ENCODE measurements at places on chromosomes 2 and 18. TPM values are rescaled to one million over a fixed set of nuclear protein-coding genes. Genes with fewer than 3 reads are reported as not detected.

GRCh38 chr2:45806563-45807358, 155.3 kb downstream of the PRKCE start:
- no peak overlapping the region for H3K4me3 ChIP-seq
- no peak overlapping the region for H3K27ac ChIP-seq

DNA sequence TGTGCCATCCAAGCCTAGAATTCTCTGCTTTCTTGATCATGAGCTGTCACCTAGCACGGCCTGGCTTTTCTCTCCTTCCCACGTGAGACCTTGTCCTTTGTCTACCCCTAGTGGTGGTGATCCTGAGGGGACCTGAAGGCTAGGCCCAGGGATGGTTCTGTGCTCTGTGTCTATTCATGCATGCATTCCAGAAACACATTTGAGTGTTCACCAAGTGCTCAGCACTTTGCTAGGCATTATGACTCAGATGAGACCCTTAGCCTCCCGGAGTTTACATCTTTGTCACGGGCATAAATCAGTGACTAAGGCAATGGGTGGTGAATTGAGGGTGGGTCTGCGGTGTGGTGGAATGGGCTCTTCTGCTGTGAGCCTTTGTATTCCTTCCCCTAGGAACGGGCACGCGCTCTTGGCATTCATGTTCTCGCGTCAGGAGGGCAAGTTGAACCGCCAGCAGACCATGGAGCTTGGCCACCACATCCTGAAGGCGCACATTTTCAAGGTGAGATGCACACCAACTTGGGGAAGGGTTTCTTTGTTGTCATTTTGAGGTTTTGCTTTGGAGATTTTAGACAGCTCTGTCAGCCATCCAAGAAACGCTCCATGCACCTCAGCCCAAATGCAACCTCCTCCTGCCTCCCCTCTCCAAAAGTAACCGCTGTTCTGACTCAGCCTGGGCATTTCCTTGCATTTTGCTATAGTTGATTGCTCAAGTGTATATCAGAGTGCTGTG, 100.9 kb downstream of the WDSUB1 start:
- peak; percentile 82 for DNase-seq
- H3K4me3 ChIP-seq = no peak overlapping the region
- peaks cover 12% of the 10 kb centered on the region for H3K36me3 ChIP-seq
- H3K27ac ChIP-seq = no peak overlapping the region

- H3K4me1 ChIP-seq = no peaks in the 10 kb centered on the region
- H3K27me3 ChIP-seq = no peaks in the 10 kb centered on the region
- no peak overlapping the region for H3K27ac ChIP-seq
- H3K36me3 ChIP-seq = no peaks in the 10 kb centered on the region
- peak; percentile 55 for DNase-seq
Observed at GRCh38 chr2:43201497-43201896, 24.9 kb downstream of the ZFP36L2 start.

Gene GALR1
- total RNA-seq = not detected

Gene ZSWIM2
- total RNA-seq = not detected

Gene DLX1
- 2.4 TPM for total RNA-seq

DNA sequence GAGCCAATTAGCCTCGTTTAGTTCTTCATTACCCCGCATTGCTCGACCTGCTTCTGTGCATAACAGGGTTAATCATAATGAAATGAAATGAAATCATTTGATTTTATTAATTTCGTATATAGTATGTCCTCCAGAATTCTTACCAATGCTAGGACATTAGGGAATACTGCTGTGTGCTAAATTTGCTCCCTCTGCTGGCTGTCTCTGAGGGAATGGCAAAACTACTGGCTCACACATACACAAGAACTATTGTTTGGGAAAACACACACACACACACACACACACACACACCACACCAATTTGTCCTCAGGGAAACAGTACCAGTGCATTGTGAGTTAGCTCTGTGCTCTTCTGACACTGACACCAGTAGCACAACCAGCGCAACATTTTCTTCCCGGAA, 273.3 kb upstream of the TCF4 start:
- no peak overlapping the region for H3K27ac ChIP-seq
- H3K4me3 ChIP-seq = no peak overlapping the region
- DNase-seq = no peak
- H3K36me3 ChIP-seq = no peaks in the 10 kb centered on the region
- H3K27me3 ChIP-seq = no peaks in the 10 kb centered on the region
- peaks cover 21% of the 10 kb centered on the region for H3K4me1 ChIP-seq

DNA sequence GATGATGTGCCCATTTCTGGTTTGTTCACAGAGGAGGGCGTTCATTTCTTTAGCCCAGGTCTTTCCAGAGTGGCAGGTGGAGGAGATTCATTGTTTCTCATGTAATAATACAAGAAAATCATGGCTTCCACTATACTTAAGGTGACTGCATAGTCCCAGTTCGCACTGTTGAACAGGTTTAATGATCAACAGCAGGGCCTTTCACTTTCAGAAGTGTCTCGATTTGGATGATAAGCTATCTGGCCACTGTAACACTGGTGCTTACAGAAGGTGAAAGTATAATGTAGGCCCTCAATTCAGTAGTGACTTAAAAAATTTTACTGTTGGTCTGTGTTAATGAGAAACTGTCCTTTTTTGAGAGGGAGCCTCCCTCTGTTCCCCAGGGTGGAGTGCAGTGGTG, 1.4 kb downstream of the RMC1 start:
- H3K36me3 ChIP-seq = peaks cover 32% of the 10 kb centered on the region
- DNase-seq = no peak
- H3K4me1 ChIP-seq = peaks cover 15% of the 10 kb centered on the region
- H3K27me3 ChIP-seq = no peaks in the 10 kb centered on the region
- no peak overlapping the region for H3K27ac ChIP-seq
- H3K4me3 ChIP-seq = peak overlapping the region; percentile 98

Gene ZNF385B
- 1.1 TPM for total RNA-seq

- H3K4me3 ChIP-seq = no peak overlapping the region
- peaks cover 23% of the 10 kb centered on the region for H3K4me1 ChIP-seq
- no peak overlapping the region for H3K27ac ChIP-seq
- H3K36me3 ChIP-seq = no peaks in the 10 kb centered on the region
Observed at GRCh38 chr18:46716336-46716735, 40.5 kb downstream of the ST8SIA5 start.

- H3K4me1 ChIP-seq = no peaks in the 10 kb centered on the region
- H3K27ac ChIP-seq = no peak overlapping the region
- H3K27me3 ChIP-seq = no peaks in the 10 kb centered on the region
- peak; percentile 31 for DNase-seq
- H3K4me3 ChIP-seq = no peak overlapping the region
Observed at GRCh38 chr18:78521136-78521535, 458.5 kb upstream of the SALL3 start.

DNA sequence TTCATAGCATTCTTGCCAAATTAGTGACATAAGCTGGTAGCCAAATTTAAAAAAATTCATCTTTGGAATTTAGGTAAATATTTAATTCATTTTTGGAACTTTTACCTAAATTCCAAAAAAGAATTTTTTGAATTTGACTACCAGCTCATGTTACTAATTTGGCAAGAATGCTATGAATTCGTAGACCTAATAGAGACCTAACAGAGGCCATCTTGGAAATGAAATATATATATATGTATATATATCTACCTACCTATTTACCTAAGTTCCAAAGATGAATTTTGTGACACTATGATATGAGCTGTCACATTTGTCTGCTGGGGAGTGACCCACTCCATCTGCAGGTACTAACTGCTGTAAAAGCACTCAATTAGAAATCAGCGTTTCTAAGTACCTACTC, 65.6 kb downstream of the MYOM1 start:
- no peak for DNase-seq
- H3K27me3 ChIP-seq = no peaks in the 10 kb centered on the region
- no peak overlapping the region for H3K4me3 ChIP-seq
- no peaks in the 10 kb centered on the region for H3K36me3 ChIP-seq
- peaks cover 15% of the 10 kb centered on the region for H3K4me1 ChIP-seq
- H3K27ac ChIP-seq = no peak overlapping the region

Gene GTF2A1L
- 1.1 TPM for total RNA-seq

GRCh38 chr18:24023185-24023814, 8.7 kb downstream of the TTC39C start:
- no peaks in the 10 kb centered on the region for H3K36me3 ChIP-seq
- H3K27me3 ChIP-seq = no peaks in the 10 kb centered on the region

DNA sequence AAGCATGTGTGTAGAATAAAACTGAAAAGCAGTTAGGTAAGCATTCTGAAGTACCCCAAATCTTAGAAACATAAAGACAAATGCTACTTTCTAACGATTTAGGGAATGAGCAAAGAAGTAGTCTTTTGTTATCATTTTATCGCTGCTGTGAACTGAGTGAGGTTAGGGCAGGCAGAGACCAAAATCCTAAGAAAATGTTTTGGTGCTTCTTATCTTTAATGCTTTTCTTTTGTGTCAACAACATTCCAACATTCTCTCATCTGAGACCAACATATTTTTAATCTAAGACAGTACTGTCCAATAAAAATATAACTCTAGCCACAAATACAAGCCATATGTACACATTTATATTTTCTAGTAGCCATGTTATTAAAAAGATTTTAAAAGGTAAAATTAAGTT, 789.4 kb upstream of the PIK3C3 start:
- H3K27ac ChIP-seq = no peak overlapping the region
- no peaks in the 10 kb centered on the region for H3K27me3 ChIP-seq
- no peaks in the 10 kb centered on the region for H3K4me1 ChIP-seq
- H3K4me3 ChIP-seq = no peak overlapping the region

Gene REG1B
- not detected for total RNA-seq

Gene LRATD1
- total RNA-seq = 10.0 TPM

DNA sequence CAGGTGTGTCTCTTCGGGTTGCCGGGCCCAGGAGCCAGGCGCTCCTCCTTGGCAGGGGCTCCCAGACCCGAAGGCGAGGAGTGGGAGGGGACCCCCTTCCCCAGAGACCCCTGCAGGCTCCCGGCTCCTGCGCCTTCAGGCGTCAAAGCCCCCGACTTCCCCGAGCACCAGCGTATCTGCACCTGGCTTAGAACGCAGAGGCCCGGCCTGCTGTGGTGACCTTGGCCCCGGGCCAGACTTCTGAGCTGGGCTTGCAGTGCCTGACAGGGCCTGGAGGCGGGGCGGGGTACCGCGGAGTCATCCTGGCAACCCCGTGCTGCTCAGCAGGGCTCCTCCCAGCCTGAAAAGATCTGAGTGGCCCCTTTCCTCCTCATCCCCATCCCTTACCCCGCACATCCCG, 27.0 kb downstream of the SKA1 start:
- H3K27me3 ChIP-seq = peaks cover 57% of the 10 kb centered on the region
- no peaks in the 10 kb centered on the region for H3K4me1 ChIP-seq
- DNase-seq = peak; percentile 76
- H3K36me3 ChIP-seq = no peaks in the 10 kb centered on the region
- no peak overlapping the region for H3K4me3 ChIP-seq

DNA sequence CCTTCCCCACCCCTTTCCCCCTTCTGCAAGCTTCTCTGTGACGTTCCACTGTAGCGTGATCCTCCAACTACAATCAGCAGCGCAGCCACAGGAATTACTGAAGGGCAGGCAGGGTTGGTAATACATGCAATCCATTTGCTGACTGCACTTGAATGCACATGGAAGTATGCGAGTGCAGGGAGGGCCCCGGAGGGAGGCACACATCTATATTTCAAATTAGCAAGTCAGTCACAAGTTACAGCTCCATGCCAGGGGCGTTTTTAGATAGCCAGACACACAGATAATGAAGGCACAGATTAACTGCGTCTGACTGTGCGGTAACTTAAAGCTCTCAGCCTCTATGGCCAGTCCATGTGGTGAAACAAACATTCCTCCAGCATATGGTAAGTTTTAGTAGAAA, 209.2 kb upstream of the GATA6 start:
- H3K36me3 ChIP-seq = no peaks in the 10 kb centered on the region
- no peak overlapping the region for H3K4me3 ChIP-seq
- H3K4me1 ChIP-seq = no peaks in the 10 kb centered on the region
- no peak for DNase-seq

DNA sequence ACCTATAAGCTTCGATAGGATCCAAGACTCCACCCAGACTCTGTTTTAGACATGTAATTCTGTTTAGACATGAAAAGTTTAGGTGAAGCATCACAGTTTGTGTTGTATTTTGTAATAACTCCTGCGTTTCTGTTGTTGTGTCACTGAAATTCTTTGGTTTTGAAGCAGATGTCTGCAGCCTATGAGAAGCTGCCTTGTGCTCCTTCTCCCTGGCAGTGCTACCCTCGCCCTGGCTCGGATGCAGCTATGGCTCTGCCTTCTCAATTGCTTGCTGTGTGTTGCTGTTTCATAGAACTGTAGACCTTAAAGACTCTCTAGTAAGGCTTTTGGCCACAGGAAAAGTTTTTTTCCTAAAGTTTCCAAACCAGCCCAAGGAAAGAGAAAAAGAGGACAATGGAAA, 40.2 kb upstream of the ZNF638 start:
- H3K4me1 ChIP-seq = peaks cover 3% of the 10 kb centered on the region
- H3K4me3 ChIP-seq = no peak overlapping the region
- H3K27me3 ChIP-seq = no peaks in the 10 kb centered on the region
- H3K27ac ChIP-seq = no peak overlapping the region
- no peak for DNase-seq
- H3K36me3 ChIP-seq = no peaks in the 10 kb centered on the region

- H3K27ac ChIP-seq = no peak overlapping the region
- H3K4me3 ChIP-seq = no peak overlapping the region
- no peak for DNase-seq
- H3K36me3 ChIP-seq = no peaks in the 10 kb centered on the region
- H3K4me1 ChIP-seq = no peaks in the 10 kb centered on the region
Observed at GRCh38 chr2:213202011-213202410, 50.6 kb upstream of the IKZF2 start.

Gene DNAH7
- 2.9 TPM for total RNA-seq

DNA sequence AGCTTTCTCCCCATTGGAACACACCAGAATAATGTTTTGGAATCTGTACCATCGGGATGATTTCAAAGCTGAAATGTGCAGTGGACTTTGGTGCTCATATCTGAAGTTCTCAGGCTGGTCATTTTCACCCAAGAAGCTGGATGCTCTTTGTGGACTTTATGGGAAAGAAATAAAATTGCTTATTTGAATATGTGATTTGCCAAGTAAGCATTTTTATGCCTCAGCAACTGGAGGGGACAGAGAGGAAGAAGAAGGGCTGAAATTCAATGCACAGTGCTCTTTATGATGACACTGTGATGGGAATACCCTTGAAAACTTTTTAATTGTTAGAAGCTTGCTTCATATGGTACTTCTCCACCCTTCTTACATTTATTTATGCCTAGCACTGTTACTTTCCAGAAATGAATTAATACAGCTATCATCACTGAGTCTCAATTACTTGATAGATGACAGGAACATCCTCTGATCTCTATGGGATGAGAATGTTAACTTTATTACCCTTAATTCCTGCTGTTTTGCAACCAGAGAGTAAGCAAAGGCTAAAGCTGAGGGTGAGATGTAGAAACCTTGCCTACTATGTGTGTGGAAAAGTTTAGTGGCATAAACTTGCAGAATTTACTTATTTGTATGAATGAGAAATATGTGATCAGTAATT, 23.6 kb downstream of the SETBP1 start:
- DNase-seq = no peak
- no peak overlapping the region for H3K27ac ChIP-seq
- H3K4me1 ChIP-seq = no peaks in the 10 kb centered on the region
- H3K27me3 ChIP-seq = no peaks in the 10 kb centered on the region

Gene ABCG8
- total RNA-seq = not detected

All from osteoblast (primary cell).